ENCODE measurements at places on chromosomes 3 and 15.

DNA sequence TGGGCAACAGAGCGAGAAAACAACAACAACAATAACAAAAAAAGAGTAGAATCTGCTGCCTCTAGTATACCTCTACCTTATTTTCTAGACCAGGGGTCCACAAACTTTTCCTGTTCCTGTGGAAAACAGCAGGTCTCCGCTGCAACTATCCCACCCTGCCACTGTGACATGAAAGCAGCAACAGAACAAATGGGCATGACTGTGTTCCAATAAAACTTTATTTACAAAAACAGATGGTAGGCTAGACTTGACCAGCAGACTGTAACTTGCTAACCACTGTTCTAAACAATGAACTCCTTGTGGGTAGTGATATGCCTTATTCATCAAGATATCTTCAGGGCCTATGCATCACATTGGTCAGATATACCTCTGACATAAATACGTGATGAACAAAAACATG, 25.3 kb downstream of the POLQ start:
- DNase-seq, result no peak

DNA sequence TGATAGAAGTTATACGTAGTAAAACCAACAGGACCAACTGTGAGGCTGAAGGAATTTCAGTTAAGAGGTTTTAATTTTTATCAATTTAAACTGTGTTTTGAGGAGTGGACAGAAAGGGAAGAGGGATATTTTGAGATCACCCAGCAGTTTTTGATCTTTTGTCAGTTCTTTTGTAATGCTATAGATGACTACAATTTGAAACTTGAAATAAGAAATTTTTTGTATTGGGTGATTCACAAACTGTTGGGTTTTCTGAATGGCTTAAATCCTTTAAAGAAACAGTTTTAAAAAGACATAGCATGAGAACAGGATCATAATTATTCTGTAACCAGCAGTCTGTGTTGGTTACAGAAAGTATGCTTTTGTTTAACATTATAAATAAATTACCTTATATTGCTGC, 67.4 kb downstream of the TCF12 start:
- no peak for DNase-seq

GRCh38 chr15:77144492-77145070, 73.7 kb upstream of the TSPAN3 start:
- DNase-seq, result no peak

DNA sequence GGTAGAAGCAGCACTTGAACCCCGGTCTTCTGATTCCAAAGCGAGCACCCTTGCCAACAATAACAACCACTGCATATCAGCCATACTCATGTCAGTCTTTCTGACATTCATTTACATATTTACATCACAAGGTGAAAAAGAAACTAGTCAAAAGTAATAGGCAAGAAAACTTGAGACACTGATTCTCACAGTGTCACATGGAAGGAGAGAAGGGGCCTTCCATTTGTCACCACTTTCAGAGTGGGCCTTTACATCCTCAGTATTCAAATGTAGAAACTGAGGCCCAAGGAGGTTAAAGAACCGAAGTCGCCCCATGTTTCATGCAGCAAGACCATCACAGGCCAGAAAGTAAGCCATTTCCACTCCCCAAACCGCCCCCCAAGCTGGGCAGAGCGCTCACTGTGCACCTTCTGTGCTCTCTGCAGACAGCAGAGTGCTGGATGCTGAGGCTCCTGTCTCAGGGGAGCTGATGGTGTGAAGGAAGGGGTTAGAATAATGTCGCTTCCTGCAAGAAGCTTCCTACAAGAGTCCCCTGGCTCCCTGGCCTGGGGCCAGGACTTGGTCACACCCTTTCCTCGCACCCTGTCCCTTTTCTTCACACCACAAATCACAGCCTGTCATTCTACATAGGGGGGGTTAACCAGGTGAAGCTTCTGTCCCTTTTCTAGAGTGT, 260.1 kb downstream of the UACA start:
- DNase-seq, result no peak

GRCh38 chr3:190739641-190740185, 122.8 kb downstream of the GMNC start:
- no peak for DNase-seq

DNA sequence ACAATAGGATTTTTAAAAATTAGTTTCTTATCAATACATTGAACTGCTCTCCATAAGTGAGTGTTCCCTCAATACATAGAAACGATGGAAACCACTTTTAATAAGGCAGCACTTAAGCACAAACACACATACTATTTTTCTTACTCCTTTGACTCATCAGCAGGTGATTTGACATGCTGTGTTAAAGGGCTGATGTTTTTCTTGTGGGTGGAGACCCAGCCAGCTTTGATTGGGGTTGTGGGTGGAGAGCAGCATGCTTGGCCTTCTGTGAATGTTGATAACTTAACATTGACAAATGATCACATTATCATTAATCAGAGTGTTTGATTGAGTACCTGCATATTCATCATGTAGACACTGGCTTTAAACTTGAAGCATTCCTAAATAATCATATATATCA, 223.0 kb upstream of the DPH6 start:
- no peak for DNase-seq

DNA sequence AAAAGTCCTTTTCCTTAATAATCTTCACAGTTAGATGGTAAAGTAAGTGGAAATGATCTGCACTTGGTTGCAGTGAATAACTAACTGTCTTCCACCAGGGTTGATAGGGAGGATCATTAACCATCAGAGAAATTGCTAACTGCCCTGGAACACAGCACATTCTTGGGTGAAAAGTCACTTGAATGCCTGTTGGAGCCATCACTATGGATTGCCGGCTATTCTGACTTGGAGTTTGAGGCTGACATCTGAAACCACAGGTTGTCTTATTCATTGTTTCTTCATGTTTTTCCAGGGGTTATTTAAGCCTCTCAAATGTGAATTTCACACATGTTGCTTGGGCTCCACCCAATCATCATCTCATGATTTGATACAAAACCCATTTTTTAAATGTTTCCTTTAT, 901.4 kb downstream of the MCTP2 start:
- DNase-seq, result no peak

- DNase-seq, result peak; percentile 28
Measured at GRCh38 chr15:62546628-62547027, 381.5 kb upstream of the C2CD4B start.

- DNase-seq, result no peak
Measured at GRCh38 chr3:23760871-23761373, 44.8 kb upstream of the UBE2E1 start.

DNA sequence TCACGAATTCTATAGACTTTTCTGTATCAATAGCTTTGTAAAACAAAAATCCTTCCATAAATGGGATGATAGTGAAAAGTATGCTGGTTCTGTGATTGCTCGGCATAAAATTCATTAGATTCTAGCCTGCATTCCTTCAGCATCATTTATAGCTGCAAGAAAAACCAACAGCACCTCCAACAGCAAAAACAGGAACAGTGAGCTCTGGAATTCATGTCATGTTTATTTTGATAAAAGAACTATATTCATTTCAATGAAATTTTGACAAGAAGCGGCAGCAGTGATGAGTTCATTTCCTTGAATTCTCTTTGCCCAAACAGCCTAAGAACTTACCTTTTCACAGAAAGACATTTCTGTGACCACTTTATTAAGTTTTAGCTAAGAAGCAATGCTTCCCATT, 515.2 kb upstream of the CCDC54 start:
- no peak for DNase-seq

- DNase-seq, result no peak
Measured at GRCh38 chr3:13174011-13174802, 101.0 kb upstream of the IQSEC1 start.

GRCh38 chr3:100368441-100368840, 32.4 kb downstream of the TOMM70 start:
- DNase-seq, result no peak

GRCh38 chr3:193594946-193595689, 2.1 kb downstream of the OPA1 start:
- no peak for DNase-seq

- no peak for DNase-seq
Measured at GRCh38 chr3:107106316-107106715, 270.9 kb upstream of the CCDC54 start.

DNA sequence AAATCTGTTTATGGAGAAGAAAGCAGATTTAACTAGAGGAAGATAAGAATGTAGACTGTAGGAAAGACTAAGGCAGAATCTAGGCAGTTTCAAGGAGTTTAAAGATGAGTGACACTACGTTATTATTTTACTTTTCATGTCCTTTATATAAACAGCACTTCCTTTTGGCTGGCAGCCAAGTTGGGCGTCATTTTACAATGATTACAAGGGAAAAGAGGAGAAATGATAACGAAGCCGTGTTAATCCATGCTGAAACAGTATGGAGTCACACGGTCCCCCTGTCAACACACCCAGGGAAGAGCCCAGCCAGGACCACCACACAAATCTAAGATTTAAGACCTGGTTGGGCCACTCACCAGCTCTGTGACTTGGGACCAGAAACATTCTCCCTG, 83.7 kb upstream of the NEO1 start:
- no peak for DNase-seq

- DNase-seq, result no peak
Measured at GRCh38 chr3:107813026-107813425, 277.8 kb downstream of the CD47 start.

DNA sequence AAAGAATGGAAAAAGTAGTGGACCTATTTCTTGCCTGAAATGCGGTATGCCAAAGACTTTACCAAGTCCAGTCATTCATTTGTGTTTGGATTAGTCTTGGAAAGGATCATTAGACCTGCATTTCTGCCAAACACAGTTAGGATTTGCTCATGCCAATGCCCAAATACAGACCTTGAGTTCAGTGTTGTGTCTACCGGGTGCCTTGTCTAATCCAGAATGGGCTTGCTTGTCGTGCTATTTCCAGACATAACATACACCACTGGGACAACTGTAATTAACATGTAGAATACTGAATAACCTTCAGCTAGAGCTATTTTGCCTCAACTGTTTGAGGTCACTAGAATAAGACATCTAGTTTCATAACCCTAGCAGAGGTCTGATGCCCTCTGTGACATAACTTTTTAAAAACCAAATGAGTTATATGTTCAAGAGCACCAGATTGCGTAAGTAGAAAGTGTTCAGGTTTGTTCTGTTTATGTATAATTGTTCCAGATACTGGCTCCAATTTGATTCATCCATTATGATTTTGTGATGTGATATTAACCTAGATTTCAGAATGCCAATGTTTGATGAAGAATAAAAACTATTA, 145.3 kb upstream of the DPH6 start:
- DNase-seq, result no peak

GRCh38 chr3:194944526-194944925, 258.8 kb downstream of the FAM43A start:
- DNase-seq, result no peak

DNA sequence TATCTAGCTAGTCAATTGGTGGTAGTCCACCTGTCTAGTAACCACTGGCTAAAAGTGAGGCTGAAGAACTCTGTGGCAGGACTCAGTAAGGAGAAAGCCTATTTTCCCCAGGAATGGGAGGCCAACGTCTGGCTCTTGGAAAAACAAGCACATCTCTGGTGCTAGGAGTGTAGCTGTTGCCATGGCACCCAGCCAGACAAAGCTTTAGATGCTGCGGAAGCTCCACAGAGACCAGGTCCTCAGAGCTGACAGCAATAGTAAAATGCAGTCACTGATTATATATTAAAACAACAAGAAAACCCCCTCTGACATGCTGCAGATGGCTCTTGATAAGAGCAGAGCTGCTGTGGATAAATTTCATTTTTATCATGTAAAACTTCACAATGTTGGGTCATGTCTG, 124.9 kb upstream of the STRIT1 start:
- no peak for DNase-seq

DNA sequence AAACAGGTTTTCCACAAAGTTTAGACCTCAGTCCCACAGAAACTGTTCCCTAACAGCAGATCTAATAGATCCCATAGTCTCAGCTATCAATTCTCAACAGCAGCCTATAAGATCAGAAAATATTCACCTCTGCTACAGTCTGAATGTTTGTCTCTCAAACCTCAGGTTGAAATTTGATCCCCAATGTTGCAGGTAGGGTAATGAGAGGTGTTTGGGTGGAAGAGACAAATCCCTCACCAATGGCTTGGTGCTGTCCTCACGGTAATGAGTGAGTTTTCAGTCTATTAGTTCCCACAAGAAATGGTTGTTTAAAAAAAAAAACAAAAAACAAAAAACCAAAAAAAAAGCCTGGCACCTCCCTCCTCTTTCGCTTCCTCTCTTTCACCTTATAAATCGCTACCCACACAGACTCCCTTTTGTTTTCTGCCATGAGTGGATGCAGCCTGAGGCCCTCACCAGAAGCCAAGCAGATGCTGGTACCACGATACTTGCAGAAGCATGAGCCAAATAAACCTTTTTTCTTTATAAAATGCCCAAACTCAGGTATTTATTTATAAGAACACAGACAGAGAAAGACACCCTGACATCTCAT, 14.2 kb downstream of the ZNF280D start:
- no peak for DNase-seq

DNA sequence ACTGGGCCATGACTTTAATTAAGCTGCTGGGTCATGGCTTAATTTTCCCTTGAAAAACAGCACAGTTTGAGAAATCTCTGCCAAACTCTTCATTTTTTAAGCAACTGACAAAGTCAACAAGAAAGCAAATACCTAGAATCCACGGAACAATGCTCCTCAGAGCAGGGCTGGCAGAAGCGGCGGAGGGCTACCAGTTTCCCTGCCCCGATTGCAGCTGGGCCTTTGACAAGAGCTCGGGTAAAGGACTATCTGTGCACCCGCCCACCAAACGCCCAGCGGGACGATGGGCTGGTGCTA, 1.2 kb downstream of the GOLIM4 start:
- DNase-seq, result no peak

DNA sequence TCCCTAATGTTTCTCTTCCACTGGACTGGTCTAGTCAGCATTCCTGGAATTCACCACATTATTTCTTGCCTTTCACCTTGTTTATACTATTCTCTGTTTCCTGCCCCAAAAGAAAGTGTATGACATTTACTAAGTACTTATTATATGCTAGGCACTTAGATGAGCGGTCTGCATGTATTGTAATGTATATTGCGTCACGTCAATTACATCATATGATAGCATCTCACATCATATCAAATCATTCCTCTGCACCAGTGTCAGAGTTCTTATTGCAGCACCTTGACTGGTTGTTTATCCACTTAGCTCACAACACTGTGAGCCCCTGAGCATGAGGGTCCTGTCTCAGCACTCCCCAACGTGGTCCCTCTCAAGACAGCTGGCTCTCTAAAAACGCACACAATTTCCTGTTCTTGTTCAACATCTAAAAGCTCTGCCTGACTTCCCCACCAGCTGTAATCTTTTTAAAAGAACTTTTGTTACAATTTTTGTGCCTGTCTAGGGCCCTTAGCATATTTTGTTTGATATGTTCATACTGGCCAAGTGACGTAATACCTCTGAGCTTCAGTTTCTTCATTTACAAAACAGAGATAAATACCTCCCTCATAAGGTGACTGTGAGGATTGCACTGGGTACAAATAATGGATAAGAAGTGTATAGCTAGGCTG, 58.8 kb downstream of the ARHGAP31 start:
- DNase-seq, result no peak

DNA sequence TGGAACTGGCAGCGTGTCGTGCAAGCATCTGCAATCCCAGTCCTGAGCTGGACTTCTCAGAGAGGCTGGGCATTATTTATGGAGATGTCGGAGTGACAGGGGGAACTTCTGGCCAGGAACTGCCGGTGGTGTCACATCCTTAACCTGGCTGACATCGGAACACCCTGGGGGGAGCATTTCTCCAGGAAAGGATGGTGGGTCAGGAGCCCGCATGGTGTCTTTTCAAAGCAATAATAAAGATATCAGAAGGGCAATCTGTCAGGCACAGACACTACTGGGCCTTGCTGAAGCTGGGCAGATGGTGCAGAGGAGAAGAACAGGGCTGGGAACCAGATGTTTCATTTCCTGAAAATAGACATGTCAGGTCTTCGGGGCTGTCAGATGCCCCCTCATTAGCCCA, 133.5 kb downstream of the WNT7A start:
- DNase-seq, result no peak

All from WERI-Rb-1 (cell line).